A172 (cell line): ENCODE measurements at places on chromosomes 5 and 9. TPM values are rescaled to one million over a fixed set of nuclear protein-coding genes. Genes with fewer than 3 reads are reported as not detected.
A peak's percentile ranks its signal among the peaks of the same experiment; 100 is the strongest.

Gene WDR38
- not detected in 2 replicates for total RNA-seq

- no peak for DNase-seq
Measured at GRCh38 chr5:89397096-89397495, 514.1 kb upstream of the MEF2C start.

Gene IL33
- total RNA-seq, result not detected in 2 replicates

Gene FOXD4
- total RNA-seq, result 0.47 and 0.65 TPM in 2 replicates

Gene MARCOL
- total RNA-seq, result not detected in 2 replicates

- peak; percentile 79 for DNase-seq
Measured at GRCh38 chr5:181246276-181247049, 2.8 kb upstream of the RACK1 start.

DNA sequence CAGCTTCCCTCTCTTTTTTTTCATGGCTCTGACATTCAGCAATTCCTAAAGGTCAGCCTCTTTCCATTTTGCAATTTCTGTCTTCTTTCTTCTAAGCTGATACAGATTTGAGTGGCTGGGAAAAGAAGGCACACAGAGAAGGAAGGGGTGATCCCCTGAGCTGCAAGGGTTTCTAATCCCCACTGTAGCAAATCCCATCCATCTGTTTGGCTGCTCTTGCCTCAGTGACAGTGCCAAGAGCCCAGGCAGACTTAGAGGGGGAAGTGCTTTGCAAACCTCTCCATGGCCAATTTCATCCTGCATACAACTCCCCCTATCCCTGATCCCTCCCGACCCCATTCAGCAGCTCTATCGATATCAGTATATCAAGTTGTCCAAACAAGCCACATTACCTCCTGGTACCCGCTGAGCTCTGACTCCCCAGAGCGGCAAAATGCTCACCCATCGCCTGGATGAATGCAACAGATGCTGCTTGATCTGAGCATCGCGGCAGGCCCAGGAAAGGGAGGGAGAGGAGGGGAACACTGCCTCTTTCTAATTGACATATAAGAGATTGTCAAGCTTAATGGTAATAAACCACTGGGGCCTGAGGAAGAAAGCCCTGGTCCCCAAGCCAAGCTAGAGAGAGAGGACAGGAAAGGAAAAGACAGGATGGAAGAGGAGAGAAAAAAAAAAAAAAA lies 268.9 kb downstream of the ASTN2 start:
- no peak for DNase-seq

- DNase-seq, result no peak
Measured at GRCh38 chr5:635306-636055, 23.3 kb downstream of the CEP72 start.

Gene HAVCR1
- total RNA-seq, result not detected in 2 replicates

DNA sequence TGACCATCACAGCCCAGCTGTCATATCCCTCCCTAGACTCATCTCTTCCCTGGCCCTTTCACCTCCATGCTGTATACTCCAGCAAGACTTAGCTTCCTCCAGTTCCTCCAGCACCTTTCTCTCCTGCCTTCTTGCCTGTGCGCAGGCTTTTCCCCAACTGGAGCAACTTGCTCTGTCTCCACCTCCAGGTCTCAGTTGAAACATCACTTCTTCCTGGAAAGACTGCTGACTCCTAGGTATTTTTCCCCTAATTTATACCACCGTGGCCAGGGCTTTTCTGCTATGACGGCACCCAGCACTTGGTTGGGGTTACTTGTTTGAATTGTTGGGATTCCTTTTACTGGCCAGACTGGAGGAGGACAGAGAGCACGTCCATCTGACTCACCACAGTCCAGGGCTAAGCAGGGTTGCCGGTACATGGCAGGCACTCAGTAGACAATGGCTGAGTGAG lies 67.5 kb downstream of the KCNIP1 start:
- DNase-seq, result peak; percentile 86

Gene BARHL1
- not detected in 2 replicates for total RNA-seq

GRCh38 chr5:124056991-124057723 lies 545.2 kb downstream of the CSNK1G3 start:
- DNase-seq, result peak; percentile 41

Gene LURAP1L
- 4.9 and 6.6 TPM in 2 replicates for total RNA-seq

Gene ROR2
- 0.36 TPM in 1 of 2 replicates, not detected in the other for total RNA-seq

- no peak for DNase-seq
Measured at GRCh38 chr5:93476251-93476742, 104.7 kb downstream of the NR2F1-AS1 start.

GRCh38 chr9:21110708-21111576 lies 30.7 kb downstream of the IFNW1 start:
- peak; percentile 73 for DNase-seq

Gene GABRG2
- 0.79 and 3.4 TPM in 2 replicates for total RNA-seq

DNA sequence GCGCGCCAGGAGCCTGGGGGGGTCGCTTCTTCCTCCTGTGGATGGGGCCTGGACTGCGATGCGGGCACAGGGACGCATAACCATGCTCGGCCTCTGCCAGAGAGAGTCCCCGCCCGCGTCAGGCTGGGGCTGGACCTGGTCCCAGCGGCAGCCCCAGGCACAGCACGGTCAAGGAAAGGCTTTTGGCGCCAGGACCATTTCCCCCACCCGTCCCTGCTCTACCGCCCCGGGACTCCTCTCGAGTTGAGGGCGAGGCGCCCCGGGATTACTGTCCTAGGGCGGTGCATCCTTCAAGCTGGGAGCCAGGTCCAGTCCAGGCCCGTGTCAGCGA lies 341 bp downstream of the MXD3 start:
- no peak for DNase-seq

Gene NOXA1
- total RNA-seq, result 1.7 and 3.3 TPM in 2 replicates

- DNase-seq, result no peak
Measured at GRCh38 chr9:114250648-114251047, 72.2 kb upstream of the ORM1 start.

GRCh38 chr9:93081081-93081529 lies 14.9 kb upstream of the CARD19 start:
- DNase-seq, result no peak
